Activated CD4-positive, alpha-beta T cell treated with anti-CD3 and anti-CD28 coated beads, Interleukin-2, amount 10 ng/mL, durations not matched to agents 24 days and 14 days (primary cell): ENCODE measurements at places on chromosomes 12 and 14.
A peak's percentile ranks its signal among the peaks of the same experiment; 100 is the strongest.

DNA sequence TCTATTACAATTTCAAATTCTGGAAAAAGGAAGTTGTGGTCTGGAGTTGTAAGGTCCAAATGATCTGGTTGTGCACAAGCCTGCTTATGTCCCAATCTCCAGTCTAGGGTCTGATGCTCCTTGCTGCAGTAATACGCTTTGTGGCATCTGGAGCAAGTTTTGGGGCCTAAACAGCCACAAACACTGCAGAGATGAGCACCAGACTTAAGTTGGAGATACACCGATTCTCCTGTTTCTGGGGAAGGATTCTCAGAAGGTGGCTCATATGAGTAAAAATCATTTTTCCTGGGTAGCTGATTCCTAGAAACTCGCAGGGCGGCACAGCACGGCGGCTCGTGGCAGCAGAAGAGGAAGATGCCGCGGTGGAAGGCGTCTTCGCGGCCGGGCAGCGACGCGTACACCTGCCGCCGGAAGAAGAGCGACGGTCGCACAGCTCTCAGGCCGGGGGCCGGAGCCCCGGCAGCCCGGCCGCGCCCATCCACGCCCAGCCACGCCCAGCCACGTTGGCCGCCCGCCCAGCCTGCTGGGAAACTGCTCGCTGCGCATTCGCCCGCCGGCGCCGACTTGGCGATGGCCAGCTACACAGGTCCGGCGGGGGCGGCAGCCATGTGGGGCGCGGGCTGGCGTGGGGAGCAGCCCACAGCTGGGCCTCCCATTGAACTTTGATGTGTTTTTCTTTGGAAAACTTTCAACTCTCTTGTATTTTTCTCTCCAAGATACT is 129.0 kb downstream of the ASCL4 start:
- peak; percentile 87 for DNase-seq

DNA sequence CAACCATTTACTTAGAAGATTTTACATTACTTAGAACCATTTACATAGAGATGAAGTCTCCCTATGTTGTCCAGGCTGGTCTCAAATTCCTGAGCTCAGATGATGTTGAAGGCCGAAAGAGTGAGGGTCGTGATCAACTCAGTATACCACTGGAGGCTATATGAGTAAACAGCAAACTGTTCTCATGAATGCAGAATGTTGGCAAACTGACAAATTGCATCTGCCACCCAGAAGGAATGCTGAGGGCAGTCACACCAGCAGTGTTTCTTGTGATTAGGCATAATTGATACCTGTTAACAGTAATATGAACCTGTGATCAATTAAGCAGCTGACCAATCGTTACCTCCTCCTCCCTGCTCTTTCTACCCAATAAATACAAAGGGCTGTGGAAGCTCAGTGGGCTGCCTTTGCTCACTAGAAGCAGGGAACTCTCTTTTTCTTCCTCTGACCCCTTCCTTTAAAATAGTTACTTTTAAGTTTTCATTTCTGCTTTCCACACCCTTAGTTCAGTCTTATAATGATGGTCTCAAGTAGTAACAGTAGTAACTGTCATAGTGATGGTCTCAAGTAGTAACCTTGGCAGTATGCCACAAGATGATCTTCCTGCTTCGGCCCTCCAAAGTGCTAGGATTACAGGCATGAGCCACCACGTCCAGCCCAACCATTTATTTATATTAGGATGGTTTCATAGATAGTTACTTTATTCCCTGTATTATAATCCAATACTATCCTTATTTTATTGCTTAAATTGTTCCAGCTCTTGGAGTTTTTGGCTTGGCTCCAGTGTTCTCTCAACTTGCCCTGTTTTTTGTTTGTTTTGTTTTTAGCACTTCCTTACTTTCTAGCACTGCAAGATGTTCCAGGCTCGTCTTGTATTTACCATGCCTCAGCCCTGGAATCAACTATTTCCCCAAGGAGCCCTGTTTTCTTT is 25.8 kb downstream of the LIMA1 start:
- DNase-seq: no peak

GRCh38 chr12:53743266-53744129 is 8.3 kb downstream of the CISTR start:
- peak; percentile 91 for DNase-seq

GRCh38 chr12:19440916-19441315 is 1.6 kb downstream of the AEBP2 start:
- DNase-seq: no peak

DNA sequence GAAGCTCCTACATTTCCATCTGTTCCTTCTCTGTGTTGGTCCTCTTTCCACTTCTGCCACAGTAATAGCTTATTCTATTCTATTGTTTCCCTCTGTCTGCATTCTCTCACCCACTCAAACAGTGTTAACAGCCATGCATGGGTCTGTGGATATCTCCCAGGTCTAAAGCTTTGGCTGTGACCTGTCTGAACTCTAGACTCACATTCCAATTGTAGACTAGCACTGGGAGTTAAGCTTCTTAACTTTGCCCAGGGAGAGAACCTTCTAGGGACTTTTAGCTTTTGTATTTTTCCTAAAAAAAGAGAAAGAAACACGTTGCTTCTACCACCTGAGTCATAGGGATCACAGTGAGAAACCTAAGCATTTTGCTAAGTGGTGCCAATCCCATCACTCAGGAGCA is 36.7 kb downstream of the PTPRR start:
- DNase-seq: no peak

DNA sequence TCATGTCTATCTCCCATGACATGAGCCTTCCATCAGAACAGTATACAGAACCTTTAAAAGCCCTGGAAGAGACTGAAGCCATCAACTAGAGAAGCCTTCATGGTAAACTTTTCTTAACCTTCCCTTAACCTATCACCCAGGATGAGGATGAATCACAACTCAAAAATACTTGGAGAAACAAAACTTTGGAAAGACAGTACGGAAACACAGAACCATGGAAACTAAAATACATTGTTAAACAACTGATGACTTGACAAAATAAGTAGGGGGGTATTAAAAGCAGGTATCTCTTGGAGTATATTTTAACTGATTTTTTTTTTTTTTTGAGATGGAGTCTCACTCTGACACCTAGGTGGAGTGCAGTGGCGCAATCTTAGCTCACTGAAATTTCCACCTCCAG is 8.7 kb downstream of the TM7SF3 start:
- no peak for DNase-seq

DNA sequence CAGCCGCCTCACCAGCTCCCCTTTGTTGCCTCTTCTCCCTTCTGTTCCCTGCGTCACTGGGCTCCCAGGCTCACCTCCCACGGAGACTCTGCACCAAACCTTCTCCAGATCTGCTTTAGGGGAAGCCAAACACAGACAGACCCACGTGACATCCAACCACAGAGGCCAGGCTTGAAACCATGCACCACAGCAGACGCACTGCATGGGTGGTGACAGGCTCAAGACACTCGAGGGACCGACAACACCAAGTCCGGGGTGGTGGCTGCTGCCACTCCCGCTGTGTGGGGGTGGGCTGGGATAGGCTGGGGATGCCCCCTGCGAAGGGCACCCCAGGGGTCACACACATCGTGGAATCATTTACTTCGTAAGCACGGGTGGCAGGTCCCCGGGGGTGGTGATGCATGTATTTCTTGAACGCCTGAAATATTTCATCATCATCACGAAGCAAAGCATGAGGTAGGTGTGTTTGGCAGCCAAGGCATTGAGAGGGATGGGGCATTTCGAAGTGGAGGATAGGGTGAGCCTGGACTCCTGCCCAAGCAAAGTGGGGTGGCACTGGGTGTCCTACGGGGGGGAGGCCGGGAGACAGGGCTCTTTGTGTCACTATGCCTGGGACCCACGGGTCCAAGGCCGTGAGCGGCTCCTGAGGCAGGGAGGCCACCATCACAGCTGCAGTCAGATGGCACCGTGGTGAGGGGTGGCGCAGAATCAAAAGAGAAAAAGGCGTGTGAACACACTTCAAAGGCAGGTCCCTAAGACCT is 66.8 kb upstream of the RFLNA start:
- DNase-seq: peak; percentile 56

DNA sequence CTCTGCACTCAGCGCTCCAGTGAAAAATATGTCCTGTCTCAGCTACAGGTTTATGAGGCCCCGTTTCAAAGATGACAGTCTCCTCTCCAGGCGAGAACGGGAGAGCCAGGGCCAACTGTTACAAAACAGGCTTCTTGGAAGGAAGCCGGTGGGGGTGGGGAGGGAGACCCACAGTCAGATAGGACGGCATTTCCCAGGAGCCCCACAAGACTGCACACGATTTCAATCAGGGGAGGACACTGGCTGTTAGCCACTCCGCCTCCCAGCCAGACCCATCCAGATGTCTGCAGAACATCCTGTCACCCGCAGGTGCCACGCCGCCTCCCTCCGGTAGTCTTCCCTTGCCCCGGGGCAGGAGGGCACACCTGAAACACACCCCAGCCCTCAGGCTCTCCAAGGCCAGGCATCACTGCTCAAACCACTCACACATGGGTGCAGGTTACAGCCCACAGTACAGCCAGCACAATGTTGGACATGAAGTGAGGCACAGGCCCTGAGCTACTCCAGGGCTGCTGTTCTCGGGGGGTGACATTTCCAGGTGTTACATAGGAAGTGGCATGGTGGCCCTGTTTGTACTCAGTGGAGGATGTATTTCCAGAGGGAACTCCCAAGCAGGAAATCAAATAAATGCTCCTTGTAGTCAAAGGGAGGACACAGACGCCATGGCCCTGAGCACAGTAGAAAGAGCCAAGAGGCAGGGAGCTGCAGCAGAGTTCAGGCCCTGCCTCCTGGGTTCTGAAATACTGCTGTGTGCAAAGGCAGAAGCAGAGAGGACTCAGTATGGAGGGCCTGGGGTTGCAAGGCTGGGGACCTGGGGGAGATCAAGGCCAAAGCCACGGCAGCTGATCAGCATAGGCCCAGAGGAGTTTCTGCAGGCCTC is 138.1 kb downstream of the BCL11B start:
- peak; percentile 41 for DNase-seq

DNA sequence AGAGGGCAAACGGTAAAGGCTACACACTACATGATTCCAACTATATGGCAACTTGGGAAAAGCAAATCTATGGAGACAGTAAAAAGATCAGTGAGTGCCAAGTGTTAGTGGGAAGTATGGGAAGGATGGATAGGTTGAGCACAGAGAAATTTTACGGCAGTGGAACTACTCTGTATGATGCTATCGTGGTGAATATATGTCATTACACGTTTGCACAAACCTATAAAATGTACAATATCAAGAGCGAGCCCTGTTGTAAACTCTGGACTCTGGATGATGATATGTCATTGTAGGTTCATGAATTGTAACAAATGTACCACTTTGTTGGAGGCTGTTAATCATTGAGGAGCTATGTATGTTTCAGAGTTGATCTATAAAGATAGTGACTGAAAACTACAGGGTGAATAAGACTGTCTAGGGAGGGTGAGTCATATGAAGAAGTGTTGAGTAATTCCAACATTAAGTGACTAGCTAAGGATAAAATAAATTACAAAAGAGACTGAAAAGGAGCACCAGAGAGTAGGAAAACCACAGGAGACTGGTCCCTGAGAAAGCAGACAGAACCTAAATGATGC is 349.2 kb upstream of the LMO3 start:
- DNase-seq: no peak

GRCh38 chr12:116736962-116737773 is 701 bp downstream of the SPRING1 start:
- DNase-seq: peak; percentile 69

- peak; percentile 88 for DNase-seq
Observed at GRCh38 chr14:70807898-70808415, 1.4 kb downstream of the MAP3K9 start.

GRCh38 chr12:53056901-53057300 is 7.0 kb downstream of the TNS2 start:
- no peak for DNase-seq

GRCh38 chr14:103613517-103613916 is 15.5 kb upstream of the KLC1 start:
- peak; percentile 65 for DNase-seq

- no peak for DNase-seq
Observed at GRCh38 chr12:108827941-108828340, 29.4 kb downstream of the SSH1 start.

DNA sequence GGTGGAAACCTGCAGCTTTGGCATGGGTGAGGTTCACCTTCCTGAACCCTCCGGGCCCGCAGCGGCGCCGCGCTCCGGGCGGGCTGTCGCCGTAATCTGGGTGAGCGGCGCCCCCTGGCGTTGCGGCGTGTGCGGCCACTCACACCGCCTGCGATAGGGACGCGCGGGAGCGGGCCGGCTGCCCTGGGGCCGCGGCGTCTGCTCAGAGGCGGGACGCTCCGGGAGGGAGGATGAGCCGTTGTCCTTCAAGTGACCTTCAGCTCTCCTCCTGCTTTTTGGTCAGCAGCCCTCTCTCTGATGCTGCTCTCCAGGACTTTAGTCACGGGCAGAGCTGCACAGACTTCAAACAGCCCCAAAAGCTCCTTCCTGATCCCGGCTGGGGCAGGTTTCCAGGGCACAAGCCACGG is 211.7 kb upstream of the FKBP4 start:
- DNase-seq: peak; percentile 90

DNA sequence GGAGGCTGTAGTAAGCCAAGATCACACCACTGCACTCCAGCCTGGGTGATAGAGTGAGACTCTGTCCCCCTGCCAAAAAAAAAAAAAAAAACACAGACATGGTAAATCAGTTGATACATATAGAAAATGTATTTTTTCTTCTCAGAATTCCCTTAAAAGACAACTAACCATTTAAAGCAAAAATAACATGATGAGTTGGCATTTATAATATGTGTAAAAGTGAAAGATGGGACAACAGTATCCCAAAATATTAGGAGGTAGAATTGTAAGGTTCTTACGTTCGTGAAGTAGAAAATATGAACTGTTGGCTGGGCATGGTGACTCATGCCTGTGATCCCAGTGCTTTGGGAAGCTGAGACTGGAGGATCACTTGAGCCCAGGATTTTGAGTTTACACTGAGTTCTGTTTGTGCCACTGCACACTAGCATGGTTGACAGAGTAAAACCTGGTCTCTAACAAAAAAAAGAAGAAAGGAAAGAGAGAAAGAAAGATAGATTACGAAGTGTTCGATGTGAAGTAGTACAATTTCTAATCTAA is 296.7 kb downstream of the FBXL14 start:
- DNase-seq: no peak

DNA sequence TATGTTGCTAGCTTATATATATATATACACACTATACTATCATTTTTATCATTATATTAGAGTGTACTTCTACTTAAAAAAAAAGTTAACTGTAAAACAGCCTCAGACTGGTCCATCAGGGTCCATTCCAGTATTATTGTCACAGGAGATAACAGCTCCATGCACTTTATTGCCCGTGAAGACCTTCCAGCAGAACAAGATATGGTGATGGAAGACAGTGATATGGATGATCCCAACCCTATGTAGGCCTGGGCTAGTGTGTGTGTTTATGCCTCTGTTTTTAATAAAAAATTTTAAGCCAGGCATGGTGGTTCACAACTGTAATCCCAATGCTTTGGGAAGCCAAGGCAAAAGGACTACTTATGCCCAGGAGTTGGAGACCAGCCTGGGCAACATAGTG is 86.2 kb downstream of the GCH1 start:
- no peak for DNase-seq

DNA sequence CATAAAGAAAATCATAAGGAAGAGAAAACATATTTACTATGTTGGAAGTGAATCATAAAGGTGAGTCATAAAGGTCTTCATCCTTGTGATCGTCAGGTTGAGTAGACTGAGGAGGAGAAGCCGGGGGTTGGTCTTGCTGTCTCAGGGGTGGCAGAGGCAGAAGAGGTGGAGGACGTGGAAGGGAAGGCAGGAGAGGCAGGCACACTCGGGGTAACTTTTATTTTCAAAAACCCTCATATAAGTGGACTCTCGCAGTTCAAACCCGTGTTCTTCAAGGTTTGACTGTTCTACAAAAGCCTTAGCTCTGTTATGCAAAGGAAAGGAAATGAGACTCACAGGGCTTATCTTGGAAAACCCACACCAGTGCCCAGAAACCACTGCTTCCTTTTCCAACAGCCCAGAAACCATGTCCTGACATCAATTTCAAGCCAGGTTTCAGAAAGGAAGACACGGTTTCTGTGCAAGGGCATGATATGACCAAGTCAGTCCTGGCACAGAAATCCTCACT is 14.0 kb downstream of the SMCO2 start:
- DNase-seq: peak; percentile 79
